Hematopoietic multipotent progenitor cell treated with erythropoietin and hydrocortisone succinate and interleukin-3 and kit ligand, for 17 days (in vitro differentiated cells): ENCODE measurements at places on chromosomes 7 and 10.

DNA sequence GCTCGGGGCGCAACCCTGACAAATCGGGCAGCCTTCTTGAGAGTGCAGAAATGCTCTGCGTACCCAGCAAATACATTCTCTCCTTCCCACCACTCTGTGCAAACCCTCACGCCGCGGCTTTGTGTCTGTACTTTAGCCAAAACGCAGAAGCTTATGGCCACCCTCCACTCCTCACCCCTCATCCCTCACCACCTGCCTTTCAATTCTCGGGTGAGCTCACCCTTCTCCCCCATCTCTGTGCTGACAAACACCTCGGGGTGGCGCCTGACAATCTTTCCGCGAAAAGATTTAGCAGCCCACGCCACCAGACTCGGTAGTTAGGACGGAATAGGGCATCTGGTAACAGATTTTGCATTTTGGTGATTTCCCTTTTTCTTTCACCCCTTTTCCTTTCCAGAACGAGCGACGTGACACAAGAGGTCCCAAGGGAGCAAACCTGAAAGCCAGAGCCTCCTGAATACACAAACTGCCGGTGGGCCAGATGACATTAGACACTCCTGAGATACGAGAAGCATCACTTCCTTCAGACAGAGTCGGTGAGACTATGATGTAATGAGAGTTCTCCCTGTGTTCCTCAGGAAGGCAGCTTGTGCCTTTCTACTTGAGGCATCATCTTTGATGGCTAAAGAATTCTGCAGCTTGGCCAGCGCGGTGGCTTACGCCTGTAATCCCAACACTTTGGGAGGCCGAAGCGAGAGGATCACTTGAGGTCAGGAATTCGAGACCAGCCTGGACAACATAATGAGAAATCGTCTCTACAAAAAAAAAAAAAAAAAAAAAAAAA, 671 bp upstream of the ATAD1 start:
- DNase-seq = no peak

GRCh38 chr10:118523775-118524174, 71.7 kb downstream of the PRLHR start:
- no peak for DNase-seq

DNA sequence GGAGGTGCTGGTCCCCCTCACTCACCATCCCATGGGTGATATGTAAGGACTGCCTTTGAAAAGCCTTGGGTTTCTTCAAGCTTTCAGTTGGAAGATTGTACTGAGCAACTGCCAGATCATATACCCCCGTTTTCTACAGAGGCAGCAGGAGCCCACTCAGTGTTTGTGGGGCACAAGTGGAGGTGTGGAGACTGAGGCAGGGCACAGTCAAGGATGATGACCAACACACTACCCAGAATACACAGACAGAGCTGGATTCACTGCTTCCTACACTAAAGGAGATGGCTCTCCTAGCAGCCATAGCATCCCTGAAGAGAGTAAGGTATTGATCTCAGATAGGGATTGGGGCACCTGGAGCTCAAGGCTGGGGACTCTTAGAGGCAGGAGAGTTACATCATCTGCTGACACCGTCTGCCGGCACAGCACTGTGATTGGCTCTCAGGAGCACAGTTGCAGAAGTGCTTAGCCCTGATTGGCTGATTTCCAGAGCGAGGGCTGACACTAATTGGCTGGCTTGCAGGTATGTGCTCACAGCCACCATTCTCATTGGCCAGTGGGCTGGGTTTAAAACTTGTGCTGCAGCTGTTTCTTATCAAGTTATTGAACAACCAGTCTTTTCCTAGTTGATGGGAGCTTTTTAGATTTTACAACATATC, 77.9 kb upstream of the PFKP start:
- no peak for DNase-seq

DNA sequence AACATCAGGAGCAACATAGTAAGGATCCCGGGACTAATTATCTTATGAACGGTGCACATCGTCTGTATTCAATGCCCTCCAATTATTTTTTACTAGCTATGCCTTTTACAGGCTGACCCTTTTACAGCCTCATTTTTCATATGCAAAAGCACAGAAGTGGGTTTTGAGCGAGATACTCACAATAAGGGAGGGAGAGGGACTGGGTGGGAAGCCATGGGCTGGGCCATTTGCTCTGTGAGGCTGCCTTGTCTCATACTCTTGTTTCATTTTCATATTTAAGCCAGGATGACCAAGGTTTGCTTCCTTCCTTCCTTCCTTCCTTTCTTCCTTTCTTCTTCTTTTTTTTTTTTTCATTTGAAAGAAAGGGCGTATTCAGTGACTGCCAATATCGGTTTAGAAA, 259.3 kb downstream of the TRIL start:
- DNase-seq = no peak

- DNase-seq = no peak
Measured at GRCh38 chr7:158869876-158870275, 13.5 kb downstream of the DYNC2I1 start.

- DNase-seq = no peak
Measured at GRCh38 chr10:35270100-35270499, 66.2 kb upstream of the CCNY start.

- DNase-seq = no peak
Measured at GRCh38 chr7:88523645-88524044, 217.0 kb upstream of the STEAP4 start.

- no peak for DNase-seq
Measured at GRCh38 chr7:27169658-27170425, 4.3 kb downstream of the HOXA10 start.

DNA sequence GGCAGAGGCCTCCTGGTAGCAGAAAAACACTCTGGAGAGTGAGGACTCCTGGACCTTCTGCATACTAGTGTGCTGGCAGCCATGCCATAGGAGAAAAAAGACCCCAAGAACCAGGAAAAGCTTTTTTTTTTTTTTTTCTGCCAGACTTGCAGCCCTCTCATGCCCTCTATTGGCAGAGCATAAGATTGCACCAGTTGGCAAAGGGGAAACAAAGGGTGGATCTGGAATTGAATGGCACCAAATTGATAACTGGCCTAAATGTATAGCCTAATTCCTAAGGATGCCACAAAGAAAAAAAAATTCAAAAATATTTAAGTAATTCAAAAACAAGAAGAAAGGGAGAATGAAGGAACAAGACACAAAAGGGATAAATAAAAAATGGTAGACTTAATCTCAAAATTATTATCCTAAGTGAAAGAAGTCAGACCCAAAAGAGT, 112.5 kb upstream of the GHITM start:
- DNase-seq = peak; percentile 10

- no peak for DNase-seq
Measured at GRCh38 chr7:46009211-46009610, 88.1 kb upstream of the IGFBP3 start.

- DNase-seq = no peak
Measured at GRCh38 chr7:16067711-16068110, 353.6 kb downstream of the CRPPA start.

GRCh38 chr7:30594048-30594539, 584 bp upstream of the GARS1 start:
- no peak for DNase-seq

DNA sequence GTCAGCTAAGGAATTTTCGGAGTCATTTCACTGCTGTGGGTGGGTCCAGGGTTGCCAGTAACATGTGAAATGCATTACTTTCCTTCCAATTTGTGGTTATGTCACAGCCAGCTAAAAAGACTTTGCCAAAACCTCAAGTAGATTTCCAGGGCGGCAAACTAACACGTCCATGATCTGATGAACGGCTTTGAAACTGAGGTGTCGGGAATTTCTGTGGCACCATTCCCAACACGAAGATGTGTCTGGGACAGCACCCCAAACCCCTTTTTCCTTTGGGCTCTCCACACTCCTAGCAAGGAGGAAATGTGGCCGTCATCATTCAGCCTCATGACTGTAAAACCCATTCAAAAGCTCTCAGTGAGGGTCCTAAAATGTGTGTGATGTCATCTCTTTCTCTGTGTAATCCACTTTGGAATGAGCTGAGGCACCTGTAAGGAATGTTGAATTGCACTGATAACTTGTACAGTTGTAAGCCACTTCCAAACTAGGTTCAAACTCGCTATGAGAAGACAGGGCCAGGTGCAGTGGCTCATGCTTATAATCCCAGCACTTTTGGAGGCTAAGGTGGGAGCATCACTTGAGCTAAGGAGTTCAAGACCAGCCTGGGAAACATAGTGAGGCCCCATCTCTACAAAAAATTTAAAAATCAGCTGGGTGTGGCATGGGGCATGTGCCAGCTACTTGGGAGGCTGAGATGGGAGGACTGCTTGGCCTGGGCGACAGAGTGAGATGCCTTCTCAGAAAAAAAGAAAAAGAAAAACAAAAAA, 146.1 kb upstream of the FRMD4A start:
- DNase-seq = no peak

DNA sequence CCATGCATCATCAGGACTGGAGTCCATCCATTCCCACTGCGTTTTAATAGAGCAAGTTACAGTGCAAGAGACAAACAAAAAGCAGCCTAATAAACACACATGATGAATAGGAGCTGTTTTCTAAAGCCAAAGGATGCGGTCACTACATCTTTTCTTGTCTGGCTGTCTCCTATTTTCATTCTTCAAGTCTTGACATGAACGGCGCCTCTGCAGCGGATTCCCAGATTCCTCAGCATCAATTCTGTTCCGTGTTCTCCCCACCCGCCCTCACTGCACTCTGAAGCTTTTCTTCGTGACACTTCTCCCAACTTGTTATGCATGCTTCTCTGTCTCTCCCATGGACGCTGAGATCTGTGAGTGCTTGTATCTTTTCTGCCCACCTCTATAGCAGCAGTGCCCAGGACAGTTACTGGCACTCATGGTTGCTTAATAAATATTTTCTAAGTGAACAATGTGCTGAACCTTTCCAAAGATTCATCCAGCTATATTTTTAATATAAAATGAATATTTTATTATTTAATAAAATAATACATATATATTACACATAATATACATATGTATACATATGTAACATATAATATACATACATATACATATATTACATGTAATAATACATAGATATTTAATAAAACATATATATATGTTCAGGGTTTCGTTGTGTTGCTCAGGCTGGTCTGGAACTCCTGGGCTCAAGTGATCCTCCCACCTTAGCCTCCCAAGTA, 242.9 kb downstream of the ABCA13 start:
- no peak for DNase-seq

GRCh38 chr10:114337510-114338462, 66.5 kb downstream of the AFAP1L2 start:
- no peak for DNase-seq

DNA sequence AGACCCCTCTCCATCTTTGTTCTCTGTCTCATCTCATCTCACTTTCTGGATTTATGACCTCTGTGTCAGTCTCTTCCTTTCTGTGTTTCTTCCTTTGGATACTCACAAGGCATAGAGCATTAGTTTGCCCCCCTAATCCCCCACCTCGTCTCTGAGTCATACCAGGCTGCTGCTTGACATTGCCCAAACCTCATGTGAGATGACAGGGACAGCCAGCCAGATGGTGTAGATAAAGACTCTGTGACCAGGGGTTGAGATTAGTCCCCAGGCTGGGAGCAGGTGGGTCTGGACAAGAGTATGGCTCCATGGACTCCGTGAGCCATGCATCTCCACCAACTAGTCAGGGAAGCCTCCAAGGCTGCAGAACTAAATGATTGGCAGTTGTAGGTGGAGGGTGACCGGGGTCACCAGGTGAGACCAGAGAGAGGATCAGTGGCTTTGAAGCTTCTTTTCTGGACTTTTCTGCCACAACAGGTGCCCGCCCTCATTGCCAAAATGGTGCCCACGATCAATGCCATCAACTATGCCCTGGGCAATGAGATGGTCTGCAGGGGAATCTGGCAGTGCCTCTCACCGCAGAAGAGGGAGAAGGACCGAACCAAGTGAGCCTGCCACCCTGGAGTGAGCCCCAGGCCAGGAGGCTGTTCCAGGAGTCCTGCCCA, 13.3 kb downstream of the RGR start:
- no peak for DNase-seq

GRCh38 chr7:148964483-148965267, 63.6 kb downstream of the PDIA4 start:
- no peak for DNase-seq

DNA sequence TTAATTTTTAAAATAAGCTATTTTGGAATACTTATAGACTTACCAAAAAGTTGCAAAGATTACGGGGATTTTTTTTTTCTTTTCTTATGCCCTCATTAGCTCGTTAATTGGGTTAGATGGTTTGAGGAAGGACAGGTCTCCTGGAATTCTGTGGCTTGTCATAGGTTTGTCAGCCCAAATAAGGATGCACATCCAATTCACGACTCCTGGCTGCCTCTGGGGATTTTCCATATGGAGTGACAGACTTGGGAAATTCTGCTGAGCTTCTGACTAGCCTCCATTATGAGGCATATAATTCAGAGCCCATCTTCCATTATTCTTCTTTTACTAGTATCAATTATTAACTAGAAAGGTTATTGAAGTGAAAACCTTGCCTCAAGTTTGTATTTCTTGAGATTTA, 102.1 kb downstream of the AUTS2 start:
- no peak for DNase-seq

DNA sequence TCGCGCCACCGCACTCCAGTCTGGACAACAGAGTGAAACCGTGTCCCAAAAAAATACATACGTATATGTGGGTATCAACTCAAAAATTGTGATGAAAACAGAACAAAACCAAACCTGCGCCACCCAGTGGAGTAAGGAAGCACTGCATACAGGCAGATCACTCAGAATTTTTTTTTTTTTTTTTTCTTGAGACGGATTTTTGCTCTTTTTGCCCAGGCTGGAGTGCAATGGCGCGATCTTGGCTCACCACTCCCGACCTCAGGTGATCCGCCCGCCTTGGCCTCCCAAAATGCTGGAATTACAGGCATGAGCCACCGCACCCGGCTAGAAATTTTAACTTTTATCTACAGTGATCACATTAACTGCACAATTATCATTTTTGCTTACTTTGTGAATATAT, 9.1 kb upstream of the TMEM236 start:
- peak; percentile 78 for DNase-seq

DNA sequence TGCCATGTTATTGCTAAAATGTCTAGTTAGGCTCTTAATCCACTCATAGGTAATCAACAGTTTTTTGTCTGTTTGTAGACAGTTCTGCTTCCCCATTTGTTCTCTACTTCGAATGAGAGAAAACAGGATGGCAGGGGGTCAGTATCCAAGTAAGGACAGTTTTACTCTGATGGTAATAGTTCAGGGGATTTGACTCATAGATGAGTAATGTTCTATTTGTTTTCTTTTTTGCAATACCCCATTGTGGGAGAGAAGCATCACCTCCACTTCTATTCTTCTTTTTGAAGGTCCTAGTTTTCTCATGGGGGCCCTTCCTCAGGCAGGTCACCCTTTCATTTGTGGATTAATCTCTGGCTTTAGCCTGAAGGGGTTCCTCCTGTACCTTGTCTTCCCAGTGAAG, 13.9 kb downstream of the PCLO start:
- no peak for DNase-seq

GRCh38 chr7:28067171-28067570, 113.4 kb downstream of the JAZF1 start:
- DNase-seq = no peak

DNA sequence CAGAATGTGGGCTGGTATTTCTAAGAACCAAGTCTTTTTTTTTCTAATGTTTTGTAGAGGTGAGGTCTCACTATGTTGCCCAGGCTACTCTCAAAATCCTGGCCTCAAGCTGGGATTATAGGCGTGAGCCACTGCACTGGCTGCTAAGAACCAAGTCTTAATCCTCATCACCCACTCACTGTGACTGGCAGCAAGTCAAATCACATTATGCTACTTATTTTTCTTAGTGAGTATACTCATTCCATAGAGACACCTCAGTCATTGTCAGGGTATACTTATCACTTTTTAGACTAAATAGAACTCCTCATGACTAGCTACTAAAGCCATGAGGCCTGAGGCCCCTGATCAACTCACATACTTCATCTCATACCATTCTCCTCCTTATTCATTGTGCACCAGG, 116.1 kb downstream of the STRA8 start:
- no peak for DNase-seq

GRCh38 chr10:58782876-58783851, 270.5 kb downstream of the BICC1 start:
- no peak for DNase-seq
